CD4-positive, alpha-beta T cell treated with Interleukin-10 for 1 hour (primary cell): ENCODE measurements at places on chromosomes 12 and 14.

- no peak for DNase-seq
Observed at GRCh38 chr14:95018821-95019220, 138.5 kb downstream of the DICER1 start.

DNA sequence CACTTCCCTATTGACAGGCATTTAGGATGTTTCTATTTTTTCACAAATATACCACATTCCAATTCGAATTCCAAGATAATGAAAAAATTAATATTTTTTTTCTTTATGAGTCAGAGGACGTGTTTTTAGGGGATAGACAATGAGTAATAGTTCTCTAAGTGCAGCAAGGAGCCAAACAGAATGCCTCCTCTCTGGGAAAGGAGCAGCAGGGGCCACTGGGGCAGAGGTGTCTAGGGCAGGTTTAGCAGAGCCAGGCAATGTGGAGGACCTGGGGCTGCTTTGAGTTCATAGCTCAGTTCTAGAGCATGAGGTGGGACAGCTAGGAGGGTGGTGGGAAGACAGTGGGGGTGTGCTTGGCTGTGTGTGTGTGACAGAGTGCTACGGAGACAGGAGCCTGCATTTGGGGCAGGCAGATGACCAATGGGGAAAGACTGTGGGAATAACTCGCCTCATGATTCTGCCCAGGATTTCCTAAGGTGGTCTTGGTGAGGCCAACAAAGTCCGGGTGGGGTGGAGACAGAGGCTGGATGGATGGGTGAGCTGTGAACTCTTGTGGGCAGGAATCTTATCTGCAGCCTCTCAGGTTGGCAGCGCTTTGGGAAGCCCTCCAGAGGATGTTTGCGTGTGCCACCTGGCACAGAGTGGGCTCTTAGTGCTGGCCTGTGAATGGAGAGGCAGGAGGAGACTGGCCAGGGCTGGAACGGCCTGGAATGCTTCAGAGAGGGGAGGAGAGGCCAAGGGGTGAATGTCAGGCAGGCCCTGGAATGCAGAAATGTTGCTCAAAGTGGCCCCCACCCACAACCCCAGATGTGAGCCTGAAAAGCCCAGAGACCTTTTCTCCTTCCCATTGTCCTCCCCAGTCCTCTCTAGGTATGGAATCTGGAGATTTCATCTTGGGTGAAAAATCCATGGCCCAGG, 2.4 kb upstream of the KRT7 start:
- no peak for DNase-seq

GRCh38 chr14:56004786-56005185, 113.4 kb upstream of the PELI2 start:
- peak; percentile 34 for DNase-seq

DNA sequence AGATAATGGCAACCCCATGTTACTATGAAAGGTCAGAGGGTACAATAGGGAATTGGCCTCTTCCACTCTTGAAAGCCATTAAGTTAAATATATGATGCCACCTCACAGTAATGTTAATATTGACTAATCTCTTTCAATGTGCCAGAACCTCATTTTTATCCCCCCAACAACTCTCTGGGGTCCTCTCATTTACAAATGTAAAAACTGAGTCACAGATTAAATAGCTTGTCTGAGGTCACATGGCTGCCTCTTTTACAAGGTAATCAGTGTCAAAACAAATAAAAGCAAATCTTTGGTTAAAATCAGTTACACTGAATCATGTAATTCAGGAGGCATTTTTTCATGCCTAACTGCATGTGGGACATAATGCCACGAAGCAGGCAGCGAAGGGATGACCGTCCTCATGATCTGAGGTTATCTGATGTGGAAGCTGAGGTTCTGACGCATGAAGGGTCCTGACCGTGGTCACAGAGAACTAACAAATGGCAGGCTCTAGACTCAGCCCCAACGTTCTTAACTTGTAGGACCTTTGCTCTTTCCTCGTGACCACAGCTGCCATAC, 78.5 kb downstream of the PTPN21 start:
- no peak for DNase-seq

- no peak for DNase-seq
Observed at GRCh38 chr12:131499864-131500190, 211.1 kb upstream of the SFSWAP start.

GRCh38 chr12:34292736-34293625, 270.7 kb downstream of the ALG10 start:
- DNase-seq, result no peak
